Activated CD4-positive, alpha-beta T cell treated with anti-CD3 and anti-CD28 coated beads, Interleukin-2, amount 50 U/mL, for 24 hours (primary cell): ENCODE measurements at places on chromosomes 2 and 18.

- no peak for DNase-seq
Measured at GRCh38 chr2:233063976-233064411, 3.9 kb downstream of the INPP5D start.

DNA sequence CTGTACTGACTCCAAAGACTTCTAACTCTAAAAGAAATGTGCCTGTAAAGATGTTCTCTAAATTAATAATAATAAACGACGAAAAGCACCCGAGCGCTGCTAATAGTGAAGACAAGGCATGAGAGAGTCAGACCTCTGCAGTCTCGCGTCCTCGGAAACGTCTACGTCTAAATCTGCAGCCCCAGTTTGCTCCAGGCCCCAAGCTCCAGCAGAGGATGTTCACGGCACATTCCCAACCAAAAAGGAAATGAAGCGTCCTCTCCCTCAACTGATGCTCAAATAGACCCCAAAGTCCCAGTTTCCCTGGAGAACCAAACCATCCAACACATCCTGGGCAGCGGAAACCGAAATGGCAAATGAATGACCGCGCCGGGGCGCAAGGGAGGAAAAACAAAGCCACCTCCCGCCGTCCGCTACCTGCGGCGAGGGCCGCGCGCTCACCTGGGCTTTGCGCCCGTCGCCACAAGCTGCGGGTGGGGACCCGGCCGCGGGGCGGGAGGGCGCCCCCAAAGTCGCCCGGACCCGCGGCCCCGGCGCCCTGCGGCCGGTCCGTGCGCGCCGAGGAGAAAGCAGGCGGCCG lies 47.1 kb upstream of the CCDC150 start:
- DNase-seq = no peak

GRCh38 chr2:126810001-126810400 lies 88.7 kb upstream of the TEX51 start:
- no peak for DNase-seq

DNA sequence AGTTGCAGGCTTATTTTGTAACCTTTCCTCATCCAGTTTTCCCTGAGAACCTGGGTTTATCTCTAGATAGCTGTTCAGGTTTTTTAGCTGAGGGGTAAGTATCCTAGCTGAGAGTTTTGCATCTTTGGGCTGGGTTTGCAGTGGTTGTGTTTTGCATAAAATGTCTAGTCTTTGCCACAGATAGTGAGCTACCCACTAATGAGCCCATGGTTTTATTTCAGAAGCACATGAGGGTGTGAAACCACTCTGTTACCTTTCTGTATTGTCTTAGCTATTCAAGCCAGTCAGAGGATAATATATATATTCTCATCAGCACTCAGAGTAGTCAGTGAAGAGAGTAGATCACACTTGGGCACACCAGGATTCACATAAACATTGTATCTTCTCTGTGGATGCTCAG lies 24.6 kb upstream of the TXNDC2 start:
- no peak for DNase-seq

GRCh38 chr18:46700066-46700824 lies 43.2 kb upstream of the LOXHD1 start:
- DNase-seq = no peak

- DNase-seq = no peak
Measured at GRCh38 chr2:181621779-181622490, 35.0 kb downstream of the CERKL start.

DNA sequence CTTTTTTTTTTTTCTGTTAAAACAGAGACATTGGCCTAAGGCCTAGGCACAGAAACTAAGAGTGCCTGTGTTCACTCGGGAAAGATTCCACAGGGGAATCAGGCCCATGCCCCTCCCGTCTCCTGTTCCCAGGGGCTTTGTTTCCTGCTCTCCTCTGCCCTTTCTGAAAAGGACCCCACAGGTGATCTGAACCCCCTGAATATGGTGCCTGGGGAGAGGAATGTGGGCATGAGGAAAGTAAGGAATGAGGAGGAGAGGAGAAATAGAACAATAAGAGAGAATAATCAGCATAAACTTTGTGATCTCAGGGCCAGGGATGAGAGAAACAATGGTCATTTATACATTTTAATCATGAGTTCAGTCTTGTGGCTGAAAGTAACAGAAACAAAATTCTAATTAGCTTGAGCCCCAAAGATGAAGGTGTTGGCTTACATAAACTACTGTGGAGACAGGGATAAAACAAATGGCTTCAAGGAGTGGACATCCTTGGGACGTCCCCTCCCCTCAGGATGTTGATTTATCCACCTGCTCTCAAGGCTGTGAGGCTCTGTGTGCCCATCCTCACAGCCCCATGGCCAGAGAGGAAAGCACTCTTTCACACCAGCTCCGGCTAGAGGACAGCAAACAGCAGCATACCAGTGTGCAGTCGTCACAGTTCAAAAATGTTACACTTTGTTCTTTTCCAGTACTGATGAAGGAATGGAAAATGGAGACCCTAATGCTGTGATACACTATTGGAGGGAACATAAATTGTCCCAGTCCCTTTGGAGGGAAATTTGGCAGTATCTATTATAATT lies 46.4 kb upstream of the MRPL33 start:
- no peak for DNase-seq

- no peak for DNase-seq
Measured at GRCh38 chr2:47259829-47260228, 104.7 kb upstream of the STPG4 start.

DNA sequence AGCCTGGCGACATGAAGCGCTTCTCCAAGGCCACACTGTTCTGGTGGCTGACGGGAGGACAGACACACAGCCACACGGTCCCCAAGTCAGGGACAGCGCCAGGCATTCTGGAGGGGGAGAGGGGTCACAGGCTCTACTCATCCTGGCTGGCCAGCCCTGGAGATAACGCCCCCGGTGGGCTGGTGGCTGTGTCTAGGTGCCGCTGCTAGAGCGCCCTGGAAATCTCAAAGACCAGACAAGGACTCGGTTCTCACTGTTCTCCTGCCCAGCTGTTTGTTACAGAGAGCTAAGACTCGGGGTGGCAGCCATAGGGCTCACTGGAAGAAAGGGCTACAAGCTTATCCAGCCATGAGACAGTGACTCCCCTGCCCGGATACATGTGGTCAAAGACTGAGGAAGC lies 72.0 kb downstream of the KCNF1 start:
- DNase-seq = no peak

DNA sequence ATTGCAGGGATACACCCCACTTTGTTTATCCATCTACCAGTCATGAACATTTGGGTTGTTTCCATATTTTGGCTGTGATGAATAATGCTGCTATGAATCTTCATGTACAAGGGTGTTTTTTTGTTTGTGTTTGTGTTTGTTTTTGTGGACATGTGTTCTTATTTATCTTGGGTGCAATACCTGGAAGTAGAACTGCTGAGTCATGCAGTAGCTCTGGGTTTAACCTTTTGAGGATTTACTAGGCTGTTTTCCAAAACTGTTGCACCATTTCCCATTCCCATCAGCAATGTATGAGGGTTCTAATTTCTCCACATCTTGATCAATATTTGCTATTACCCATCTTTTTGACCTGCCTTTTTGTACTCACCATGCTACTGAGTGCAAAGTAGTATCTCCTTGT lies 140.0 kb upstream of the CYP1B1 start:
- no peak for DNase-seq
